ENCODE measurements at places on chromosomes 4 and X.

- no peak within 1 kb of the TSS for H3K4me3 ChIP-seq
- H3K27me3 ChIP-seq: no peaks in the 10 kb centered on the region
- no peak within 1 kb of the TSS for H3K27ac ChIP-seq
These were observed at the start of gene TEX13D for GRCh38 chrX:124332481-124333424. Gene TEX13D (plus strand): TSS chrX:124332660. CDS start chrX:124332918, 258 bp downstream.

- no peaks in the 10 kb centered on the region for H3K36me3 ChIP-seq
- DNase-seq: no peak
- H3K4me1 ChIP-seq: peaks cover 15% of the 10 kb centered on the region
- no peak overlapping the region for H3K4me3 ChIP-seq
These were observed 22.7 kb upstream of the PGRMC2 start for GRCh38 chr4:128310266-128310697.

DNA sequence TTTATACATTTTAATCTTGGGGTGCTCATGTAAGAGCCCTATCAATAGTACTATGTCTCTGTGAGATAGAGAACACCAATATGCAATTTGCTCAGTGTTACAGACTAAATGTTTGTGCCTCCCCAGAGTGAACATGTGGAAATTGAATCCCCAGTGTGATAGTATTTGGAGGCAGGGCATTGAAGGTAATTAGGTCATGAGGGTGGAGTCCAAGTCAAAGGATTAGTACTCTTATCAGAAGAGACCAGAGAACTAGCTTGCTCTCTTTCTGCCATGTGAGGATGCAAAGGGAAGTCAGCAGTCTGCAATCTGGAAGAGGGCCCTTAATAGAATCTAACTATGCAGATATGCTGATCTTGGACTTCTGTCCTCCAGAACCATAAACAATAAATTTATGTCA is 1317.0 kb downstream of the STIM2 start:
- no peaks in the 10 kb centered on the region for H3K36me3 ChIP-seq
- H3K27me3 ChIP-seq: no peaks in the 10 kb centered on the region

GRCh38 chrX:19824603-19825002 is 62.8 kb downstream of the SH3KBP1 start:
- H3K36me3 ChIP-seq: no peaks in the 10 kb centered on the region
- no peak overlapping the region for H3K27ac ChIP-seq
- no peak overlapping the region for H3K4me3 ChIP-seq
- no peaks in the 10 kb centered on the region for H3K27me3 ChIP-seq
- no peaks in the 10 kb centered on the region for H3K4me1 ChIP-seq

DNA sequence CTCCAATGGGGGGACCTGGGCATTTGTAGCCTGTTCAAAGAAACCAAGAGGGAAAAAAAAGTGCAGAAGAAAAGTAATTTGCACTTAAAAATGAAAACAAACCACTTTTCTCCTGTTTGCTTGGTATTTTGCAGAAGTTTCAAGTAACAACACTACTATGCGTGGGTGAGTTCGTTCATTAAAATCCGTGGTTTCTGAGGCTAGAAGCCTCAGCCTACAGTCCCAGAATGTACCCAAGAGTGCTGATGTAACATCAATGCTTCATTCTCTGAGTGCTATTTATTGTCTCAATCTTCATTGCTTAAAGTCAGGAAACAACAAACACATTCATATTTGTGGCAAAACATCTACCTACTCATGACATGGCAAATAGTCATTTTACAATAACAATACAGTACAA is 29.2 kb downstream of the LGI2 start:
- H3K36me3 ChIP-seq: no peaks in the 10 kb centered on the region
- no peak overlapping the region for H3K4me3 ChIP-seq
- no peaks in the 10 kb centered on the region for H3K4me1 ChIP-seq
- H3K27me3 ChIP-seq: peaks cover 13% of the 10 kb centered on the region
- DNase-seq: no peak
- no peak overlapping the region for H3K27ac ChIP-seq

DNA sequence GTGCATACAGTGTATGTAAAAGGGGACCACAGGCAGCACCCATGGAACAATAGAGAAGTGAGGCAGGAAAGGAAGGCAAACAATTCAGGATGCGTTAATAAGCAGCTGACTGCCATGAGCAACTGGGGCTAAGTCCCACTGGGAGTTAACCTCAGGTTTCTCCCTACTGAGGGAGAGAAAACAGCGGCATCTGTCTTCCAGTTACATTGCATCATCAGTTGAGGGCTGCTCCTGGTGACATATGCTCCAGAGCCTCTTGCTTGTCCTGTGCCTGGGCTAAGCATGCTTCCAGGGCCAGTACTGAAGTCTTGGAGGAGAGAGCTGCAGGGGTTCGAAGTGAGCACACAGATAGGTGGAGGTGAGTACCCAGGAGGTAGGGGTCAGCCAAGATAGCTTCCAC is 24.3 kb downstream of the RAI2 start:
- no peak overlapping the region for H3K27ac ChIP-seq
- no peak overlapping the region for H3K4me3 ChIP-seq
- no peaks in the 10 kb centered on the region for H3K36me3 ChIP-seq
- H3K27me3 ChIP-seq: peaks cover 5% of the 10 kb centered on the region

GRCh38 chr4:122584519-122584918 is 36.3 kb downstream of the IL21 start:
- H3K4me3 ChIP-seq: no peak overlapping the region
- H3K27ac ChIP-seq: no peak overlapping the region
- DNase-seq: no peak
- peaks cover 8% of the 10 kb centered on the region for H3K4me1 ChIP-seq
- no peaks in the 10 kb centered on the region for H3K36me3 ChIP-seq

Data from keratinocyte (primary cell).